ENCODE measurements at places on chromosomes 16 and 17.

GRCh38 chr16:20683812-20684211 is 13.7 kb downstream of the ACSM1 start:
- DNase-seq: no peak

- DNase-seq: no peak
These were observed 56.8 kb downstream of the ZZEF1 start for GRCh38 chr17:4086041-4086483.

DNA sequence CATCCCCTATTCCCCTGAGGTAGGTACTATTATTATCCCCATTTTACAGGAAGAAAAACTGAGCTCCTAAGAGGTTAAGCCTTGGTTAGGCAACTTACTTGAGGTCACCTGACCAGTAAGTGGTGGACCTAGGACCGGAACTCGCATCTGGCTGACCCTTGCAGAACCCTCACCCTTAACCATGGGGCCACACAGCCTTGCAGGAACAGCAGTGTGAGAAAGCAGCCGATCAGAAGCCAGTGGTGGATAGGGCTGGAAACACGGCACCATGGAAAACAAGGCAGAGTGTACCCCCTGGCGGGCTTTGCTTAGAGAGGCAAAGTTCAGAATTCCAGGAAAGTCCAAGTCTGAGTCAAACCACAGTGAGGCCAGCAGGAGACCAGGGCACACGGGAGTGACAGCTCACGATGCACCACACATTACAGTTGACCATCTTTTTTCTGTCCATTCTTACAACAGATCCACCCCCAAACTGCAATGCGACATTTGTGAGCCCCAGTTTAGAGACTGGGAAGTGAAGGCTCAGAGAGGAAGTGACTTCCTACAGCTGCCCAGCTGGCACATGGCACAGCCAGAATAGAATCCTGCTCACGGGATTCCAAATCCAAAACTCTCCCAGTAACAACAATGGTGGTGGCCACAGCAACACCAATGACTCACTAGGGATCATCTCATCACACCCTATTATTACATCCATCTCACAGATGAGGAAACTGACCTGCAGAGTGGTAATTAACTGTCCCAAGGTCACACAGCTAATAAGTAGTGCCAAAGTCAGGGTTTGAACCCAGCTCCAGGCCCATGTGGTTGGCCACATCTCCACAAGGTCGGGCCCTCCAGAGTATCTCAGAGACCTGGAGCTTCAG is 20.3 kb downstream of the KIFC3 start:
- no peak for DNase-seq

GRCh38 chr16:68289621-68290329 is 21.0 kb downstream of the SLC7A6OS start:
- DNase-seq: peak; percentile 56

- DNase-seq: no peak
These were observed 10.8 kb upstream of the CDR2 start for GRCh38 chr16:22385196-22385595.

DNA sequence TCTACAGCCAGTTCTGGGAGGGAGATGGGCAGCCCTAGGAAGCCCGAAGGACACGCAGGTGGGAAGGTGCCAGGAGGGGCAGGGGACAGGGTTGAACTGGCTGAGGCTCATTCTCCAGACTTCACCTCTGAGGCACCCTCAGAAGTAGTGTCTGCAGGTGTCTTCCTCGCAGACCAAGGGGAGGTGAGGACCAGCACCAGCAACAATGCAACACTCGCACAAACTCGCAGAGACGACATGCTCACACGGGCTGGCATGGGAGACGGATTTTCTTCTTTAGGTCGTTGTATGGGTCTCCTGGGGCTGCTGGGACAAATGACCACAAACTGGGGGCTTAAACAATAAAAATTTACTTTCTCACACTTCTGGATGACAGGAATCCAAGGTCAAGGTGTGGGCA is 132.2 kb upstream of the FOXF1 start:
- no peak for DNase-seq

GRCh38 chr17:44556832-44557606 is at the start of gene FZD2:
FZD2 (plus strand) TSS chr17:44557484; CDS start chr17:44557689, 205 bp downstream.
- peak; percentile 28 for DNase-seq

DNA sequence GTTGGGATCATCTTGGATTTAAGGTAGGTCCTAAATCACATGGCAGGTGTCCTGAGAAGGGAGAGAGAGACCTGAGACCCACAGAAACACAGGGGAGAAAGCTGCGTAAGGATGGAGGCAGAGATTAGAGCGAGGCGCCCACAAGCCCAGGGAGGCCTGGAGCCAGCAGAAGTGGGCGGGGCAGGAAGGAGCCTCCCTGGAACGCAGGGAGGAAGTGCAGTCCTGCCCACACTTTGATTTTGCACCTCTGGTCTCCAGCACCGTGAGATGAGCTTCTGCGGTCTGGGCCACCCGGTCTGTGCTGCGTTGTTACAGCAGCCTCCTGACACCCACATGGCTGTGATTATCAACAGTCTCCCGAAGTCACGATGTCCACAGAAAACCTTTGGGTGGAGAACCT is 6.4 kb downstream of the DNASE1L2 start:
- no peak for DNase-seq

GRCh38 chr17:20028443-20028842 is 19.3 kb downstream of the SPECC1 start:
- DNase-seq: no peak

DNA sequence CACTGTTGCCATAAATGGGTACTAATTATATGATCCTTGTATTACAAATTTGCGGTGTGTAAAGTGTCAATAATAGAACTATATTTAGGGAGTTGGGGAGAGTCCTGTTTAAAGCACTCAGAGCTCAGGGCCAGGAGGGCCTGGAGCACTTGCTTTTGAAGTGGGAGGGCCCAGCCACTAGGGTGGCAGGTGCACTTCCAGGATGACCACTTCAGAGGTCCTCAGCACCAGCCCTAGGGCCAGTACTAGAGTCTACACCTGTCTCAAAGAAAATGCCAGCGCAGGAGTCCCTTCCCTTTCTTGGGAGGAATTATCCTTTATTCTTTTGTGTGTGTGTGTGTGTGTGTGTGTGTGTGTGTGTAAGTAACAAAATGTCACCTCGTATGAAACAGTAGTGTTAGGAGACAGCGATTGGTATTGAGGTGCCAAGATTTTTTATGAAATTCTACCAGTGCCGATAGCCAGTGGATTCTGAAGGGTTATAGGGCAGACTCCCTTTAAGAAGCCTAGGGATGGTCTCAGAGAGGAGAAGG is 31.9 kb downstream of the MYO18A start:
- DNase-seq: no peak

- DNase-seq: no peak
These were observed 416.0 kb downstream of the MAF start for GRCh38 chr16:79184464-79185030.

DNA sequence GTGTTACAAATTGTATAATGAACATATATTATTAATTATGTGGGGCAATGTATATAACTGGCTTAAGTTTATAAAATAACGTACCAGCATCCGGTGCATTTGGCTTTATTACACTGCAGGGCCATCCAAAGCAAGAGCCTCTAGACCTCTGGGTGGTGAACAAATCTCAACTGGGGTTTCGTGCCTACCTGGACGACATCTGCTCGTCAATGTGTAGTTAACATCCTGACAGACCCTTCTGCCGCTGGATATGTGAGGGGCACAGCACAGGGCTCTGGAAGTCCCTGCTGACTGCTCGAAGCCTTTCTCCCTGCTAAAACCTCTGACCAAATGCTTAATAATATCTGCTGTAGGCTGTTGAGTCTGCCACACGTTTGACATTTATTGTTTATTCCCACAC is 2.3 kb downstream of the TMEM186 start:
- no peak for DNase-seq

- DNase-seq: no peak
These were observed 79.5 kb downstream of the CPPED1 start for GRCh38 chr16:12724226-12724625.

DNA sequence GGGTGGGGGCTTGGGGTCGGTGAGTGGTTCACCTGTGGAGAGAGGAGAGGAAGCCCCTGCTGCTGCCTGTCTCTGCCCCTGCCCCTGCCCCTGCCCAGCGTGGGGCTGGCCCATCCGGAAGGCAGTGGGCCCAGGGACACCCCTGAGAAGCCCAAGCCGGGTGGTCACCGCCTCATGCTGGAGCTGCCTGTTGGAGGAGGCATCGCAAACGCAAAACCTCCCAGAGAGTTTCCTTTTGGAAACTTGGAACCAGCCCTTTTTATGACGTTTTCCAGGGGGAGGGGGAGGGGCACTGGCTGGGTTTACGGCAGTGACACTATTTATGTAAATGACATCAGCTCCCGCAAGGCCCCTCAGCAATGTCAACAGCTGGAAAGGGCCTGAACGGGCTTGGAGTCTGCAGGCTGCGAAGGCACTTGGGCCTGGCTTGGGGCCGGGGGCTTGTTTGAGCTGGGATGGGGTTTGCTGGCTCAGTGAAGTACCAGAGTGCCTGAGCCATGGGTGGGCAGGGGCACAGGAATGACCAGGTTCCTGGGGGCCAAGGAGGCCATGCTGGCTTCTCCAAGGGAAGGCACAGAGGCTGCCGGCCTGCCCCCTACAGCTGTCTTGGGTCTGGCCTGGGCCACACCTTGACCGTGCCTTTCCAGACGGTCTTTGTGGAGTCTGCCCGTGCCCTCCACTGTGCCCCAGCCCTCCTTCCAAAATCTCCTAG is 219.5 kb downstream of the NTN1 start:
- DNase-seq: no peak

- DNase-seq: no peak
These were observed 35.1 kb downstream of the DDX19A start for GRCh38 chr16:70381604-70382342.
